ENCODE measurements at places on chromosomes 13 and 19.

GRCh38 chr19:35290381-35291127 is 1.4 kb upstream of the MAG start:
- DNase-seq = no peak

- DNase-seq = no peak
These were observed 9.3 kb downstream of the TMEM143 start for GRCh38 chr19:48354332-48354992.

DNA sequence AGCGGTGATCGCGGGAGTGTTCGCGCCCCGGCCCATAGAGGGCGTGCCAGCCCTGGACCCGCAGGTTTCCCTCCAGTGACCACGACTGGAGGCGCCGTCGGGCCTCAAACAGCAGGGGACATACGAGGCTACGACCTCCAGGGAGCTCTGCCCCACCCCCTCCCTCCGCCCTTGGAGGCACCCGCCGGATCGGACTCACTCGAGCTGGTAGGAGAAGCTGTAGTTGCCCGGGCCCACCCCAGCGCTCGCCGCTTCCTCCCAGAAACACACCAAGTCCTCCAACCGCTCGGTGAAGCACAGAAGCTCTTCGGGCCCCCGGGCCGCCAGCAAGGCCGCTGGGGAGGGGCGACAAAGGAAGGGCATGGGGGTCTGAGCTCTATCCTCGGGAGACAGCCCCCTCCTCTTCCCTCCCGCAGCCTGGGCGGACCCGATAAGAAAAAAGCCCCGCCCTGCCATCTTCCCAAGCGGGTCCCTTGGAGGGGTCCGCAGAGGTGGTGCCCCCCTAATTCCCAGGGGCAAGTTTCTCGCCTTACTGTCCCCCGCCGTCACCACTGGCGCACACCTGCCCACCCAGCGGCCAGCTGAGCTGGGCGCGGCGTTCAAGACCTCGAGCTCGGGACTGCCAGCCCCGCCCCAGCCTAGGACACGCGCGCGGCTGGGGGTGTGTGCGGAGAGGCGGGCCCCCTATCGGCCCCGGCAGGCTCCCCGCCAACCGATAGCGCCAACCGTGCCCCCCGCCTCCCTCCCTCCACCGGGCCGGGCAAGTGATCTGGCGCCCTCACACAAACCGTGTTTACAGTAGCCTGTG is 1.0 kb downstream of the EPOR start:
- no peak for DNase-seq

GRCh38 chr13:95813139-95813538 is 136.2 kb downstream of the DNAJC3 start:
- DNase-seq = no peak
